Midbrain (tissue), 1 donor: ENCODE measurements at places on chromosomes 2 and 18.

DNA sequence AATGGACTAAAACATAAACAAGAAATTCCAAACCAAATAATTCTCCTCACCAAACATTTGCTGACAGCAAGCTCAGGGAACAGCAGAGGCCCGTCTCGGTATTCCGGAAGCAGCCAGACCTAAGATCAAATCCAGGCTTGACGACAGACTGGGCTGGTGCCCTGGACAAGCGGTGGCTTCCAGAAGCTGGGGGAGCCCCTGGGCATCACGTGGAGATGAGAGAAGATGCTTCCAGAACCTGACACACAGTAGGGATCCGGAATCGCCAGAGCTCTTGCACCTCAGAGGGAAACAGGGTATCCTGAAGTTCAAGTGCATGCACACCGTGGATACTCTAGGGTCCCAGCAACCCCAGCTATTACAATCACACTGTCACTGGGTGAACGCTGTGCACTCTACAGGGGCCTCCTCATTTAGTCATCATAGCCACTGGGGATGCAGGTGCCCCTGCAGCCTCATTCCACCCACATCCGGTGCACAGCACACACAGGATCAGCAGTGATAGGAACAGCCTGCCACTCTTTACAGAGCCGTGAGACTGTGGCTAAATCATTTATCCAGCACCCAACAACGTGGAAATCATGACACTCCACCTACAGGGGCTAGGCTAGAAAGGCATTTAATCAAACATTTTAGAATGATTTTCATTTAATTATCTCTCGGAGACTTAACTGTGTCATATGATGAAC, 102.6 kb downstream of the HDAC4 start:
- DNase-seq = no peak

DNA sequence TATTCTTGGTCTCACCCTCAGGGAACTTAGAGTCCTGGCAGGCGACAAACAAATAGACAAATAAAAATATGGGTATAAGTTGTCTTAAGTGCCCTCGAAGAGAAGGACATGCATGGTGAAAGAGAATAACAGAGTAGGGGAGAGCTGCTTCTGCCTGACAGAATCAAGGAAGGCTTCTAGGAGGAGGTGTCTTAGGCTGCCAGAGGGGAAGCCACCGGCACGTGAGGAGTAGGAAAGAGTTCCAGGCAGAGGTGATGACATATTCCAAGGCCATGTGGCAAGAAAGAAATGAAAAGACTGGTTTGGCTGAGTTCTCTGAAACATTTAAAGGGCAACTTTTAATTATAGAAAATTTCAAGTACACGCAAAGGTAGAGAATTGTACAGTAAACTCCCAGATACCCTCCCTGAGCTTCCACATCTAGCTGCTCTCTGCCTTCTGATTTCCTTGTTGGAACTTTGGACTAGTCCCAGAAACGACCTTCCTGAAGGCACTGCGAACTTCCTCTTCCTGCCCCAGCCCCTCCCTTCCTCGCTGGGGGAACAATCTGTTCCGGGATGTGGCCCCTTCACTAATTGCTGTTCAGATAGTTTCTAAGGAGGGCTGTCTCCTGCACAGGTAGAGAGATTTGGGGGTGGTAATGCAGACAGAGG, 91.7 kb downstream of the DYSF start:
- no peak for DNase-seq

DNA sequence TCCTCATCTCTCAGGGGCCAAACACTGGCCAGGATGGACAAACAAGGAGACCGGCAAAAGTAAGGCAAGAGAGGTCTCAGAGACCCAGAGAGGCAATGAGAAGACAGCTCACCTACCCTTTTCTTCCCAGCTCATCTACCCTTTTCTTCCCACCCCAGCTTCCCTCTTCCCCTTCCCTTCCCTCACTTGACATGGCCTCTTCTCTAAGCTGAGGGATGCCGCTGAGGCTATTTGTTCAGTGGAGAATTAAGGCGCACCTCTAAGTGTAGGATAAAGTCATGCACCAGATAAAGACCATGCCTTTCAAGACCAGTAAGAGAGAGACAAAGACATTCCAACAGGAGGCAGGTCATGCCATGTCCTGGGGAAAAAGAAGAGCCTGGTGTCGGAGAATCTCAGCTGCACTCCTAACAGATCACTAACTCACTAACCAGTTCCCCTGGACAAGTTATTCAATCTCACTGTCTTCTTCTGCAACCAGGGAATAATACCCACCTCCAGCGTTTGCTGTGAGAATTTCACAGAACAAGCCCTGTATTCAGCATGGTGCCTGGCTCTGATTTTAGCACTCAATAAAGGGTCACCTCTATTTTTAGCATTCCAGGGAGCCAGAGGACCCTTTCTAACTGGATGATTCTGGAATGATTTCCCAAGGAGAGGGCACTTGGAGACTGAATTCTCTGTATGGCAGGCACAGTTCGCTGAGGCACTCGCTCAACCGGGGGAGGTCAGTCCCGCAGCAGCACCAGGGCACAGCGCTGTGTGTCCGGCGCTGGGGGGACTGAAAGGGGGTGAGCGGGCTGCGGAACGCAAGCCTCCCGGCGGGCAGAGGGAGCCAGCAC, 3.0 kb upstream of the FOSL2 start:
- DNase-seq = no peak

GRCh38 chr2:120722246-120722567, 13.5 kb upstream of the GLI2 start:
- DNase-seq = no peak

DNA sequence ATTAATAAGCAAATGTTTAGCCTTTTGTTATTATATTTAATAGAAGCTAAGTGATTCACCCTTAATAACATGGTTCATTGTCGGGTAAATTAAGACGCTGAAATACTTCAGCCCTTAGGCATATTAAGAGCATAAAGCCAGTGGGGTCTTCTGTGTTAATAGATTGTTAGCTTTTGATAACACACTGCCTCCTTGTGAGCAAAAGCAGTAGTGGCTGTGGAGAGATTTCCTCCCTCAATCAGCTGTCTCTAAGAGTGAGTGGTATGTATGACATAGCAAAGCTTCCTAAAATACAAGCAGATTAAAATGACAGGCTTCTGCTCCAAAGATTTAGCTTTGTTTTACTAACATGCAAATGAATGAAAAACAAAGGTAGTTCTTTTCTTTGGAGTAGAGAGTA, 143.7 kb upstream of the SYT4 start:
- no peak for DNase-seq

GRCh38 chr2:207474863-207475485, 54.8 kb upstream of the CREB1 start:
- DNase-seq = peak; percentile 75

GRCh38 chr18:8707556-8708300, 2.4 kb downstream of the MTCL1 start:
- DNase-seq = no peak

DNA sequence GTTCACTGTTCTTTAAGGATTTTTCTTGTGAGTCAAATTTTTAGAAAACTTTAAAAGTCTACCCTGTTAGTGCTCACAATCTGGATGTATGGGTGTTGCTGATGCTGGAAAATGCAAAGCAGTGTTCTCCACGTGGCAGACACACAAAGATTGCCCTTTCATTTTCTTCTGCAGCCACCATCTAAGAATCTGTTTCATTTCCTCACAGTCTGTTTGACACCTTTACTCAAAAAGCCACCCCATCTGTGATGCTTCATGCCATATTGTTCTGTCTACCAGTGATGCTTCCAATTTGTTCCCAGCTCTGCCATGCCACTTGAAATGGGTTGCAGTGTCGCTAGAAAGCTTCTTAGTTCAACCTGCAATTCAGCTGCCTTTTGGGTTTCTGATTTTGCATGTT, 464.2 kb upstream of the UBE2E3 start:
- no peak for DNase-seq

GRCh38 chr2:169619946-169620345, 35.8 kb downstream of the PPIG start:
- no peak for DNase-seq

DNA sequence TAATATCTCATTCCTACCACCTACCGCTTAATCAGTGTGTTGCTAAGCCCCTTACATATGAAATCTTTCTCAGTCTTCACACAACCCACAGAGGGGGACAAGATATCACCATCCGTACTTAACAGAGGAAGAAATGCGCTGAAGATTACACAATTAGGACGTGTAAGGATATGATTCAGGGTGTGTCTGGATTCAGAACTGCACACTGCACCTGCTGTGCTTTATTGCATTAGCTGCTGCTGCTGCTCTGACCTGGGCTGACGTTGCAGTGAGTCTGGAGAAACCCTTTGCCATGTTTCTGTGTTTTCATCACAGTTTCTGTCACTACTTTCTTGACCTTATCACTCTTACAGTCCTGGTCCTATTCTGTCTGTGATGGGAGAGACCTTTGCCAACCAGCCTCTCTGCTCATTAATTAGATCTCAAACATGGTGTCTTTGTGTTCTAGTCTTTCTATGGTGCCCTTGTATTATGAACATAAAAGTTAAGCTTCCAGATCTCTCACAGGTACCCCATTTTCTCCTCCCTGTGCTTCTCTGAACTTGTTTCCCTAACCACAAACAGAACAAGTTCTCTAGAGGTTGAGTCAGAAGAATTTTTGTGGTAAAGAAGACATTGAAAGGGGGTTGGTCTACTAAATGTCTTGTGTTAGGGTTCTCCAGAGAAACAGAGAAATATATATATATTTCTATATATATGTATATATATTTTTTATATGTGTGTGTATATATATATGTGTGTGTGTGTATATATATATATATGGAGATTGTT, 92.9 kb upstream of the CYP1B1 start:
- DNase-seq = no peak

DNA sequence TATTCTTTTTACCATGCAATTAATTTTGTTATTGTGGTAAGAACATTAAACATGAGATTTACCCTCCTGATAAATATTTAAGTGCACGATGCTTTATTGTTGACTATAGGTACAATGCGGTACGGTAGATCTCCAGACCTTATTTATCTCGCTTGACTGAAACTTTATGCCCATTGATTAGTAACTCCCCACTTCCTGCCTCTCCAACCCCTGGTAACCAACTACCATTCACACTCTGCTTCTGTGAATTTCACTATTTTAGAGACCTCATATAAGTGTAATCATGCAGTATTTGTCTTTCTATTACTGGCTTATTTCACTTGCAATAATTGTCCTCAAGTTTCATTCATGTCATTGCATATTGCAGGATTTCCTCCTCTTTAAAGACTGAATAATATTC, 195.7 kb upstream of the ID2 start:
- DNase-seq = no peak

GRCh38 chr2:98394595-98395153, 48.4 kb downstream of the CNGA3 start:
- DNase-seq = no peak

GRCh38 chr2:100243631-100244030, 78.7 kb downstream of the LONRF2 start:
- DNase-seq = no peak

DNA sequence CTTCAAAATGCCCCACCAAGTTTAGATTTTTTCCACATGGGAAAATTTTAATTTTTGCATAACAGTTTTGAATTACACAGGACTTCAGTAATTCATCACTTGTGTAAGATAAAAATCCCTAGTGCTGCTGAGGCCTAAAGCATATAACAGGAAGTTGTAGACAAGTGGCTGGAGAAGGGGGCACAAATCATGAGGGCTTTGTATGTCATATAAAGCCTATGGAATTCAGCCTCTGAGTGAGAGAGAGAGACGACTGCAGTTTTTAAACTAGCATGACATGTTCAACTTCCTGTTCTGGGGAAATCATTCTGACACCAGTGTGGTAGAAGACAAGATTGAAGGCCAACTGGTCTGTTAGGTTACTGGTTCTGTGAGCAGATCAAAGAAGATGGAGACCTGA, 187.3 kb upstream of the CHST9 start:
- no peak for DNase-seq

DNA sequence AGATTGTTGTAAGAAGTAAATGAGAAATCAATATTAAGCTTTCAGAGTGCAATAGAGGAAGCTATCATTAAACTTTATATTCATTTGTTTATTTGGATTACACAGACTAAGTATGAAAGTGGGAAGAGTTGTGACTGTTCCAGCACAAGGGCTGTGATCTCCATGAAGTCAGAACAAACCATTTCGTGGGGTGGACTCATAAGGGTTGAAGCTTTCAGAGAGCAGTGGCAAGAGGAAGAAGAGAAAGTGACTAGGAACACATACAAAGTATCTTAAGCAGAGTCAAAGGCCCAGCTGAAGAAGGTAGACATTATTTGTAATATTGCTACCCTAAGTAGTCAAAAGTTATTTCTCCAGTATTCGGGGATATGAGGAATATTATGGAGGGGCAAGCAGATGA, 117.0 kb downstream of the ARHGAP15 start:
- no peak for DNase-seq

GRCh38 chr18:50297621-50298442, 10.3 kb upstream of the CXXC1 start:
- peak; percentile 73 for DNase-seq

- DNase-seq = no peak
Observed at GRCh38 chr2:9703085-9703678, 72.4 kb upstream of the YWHAQ start.

DNA sequence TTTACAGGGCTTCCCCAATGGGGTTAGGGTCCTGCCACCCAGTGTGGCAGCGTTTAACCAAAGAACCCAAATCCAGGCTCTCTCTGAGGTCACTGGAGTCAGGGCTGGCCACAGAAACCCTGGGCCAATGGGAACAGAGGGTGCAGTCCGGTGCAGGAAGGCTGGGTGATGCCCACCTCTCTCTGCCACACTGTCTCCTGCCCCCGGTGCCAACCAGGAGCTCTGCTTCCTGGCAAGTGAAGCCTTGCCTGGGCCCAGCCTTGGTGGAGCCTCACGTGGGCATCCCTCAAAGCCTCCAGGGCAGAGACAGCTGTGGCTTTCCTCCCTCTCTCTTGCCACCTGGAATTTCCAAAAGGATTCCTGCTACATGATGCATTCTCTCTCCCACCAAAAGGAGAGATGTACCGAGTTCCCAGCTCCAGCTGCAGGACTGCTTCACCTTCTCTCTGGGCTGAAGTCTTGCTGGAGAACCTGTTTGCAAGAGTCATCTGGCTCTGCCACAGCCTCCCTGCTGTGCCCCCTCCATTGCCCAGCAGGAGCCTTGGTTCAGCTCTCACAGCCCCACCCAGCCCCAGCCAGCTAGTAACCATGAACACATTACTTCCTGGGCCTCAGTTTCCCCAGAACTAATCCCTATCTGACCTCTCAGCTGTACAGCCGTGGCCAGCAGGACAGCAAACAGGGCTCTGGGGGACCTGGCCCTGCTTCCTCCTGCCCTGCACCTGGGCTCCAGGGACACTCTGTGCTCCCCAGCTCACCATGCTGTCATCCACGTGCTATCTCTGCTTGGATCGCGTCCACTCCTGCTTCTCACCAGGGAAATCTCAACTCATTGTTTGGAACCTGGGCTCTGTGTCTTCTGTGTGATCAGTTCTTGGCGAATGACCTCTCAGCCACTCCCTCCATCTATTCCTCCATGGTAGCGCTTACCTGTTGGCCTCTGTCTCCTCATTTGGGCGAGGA, 43.4 kb downstream of the KCNF1 start:
- DNase-seq = no peak

DNA sequence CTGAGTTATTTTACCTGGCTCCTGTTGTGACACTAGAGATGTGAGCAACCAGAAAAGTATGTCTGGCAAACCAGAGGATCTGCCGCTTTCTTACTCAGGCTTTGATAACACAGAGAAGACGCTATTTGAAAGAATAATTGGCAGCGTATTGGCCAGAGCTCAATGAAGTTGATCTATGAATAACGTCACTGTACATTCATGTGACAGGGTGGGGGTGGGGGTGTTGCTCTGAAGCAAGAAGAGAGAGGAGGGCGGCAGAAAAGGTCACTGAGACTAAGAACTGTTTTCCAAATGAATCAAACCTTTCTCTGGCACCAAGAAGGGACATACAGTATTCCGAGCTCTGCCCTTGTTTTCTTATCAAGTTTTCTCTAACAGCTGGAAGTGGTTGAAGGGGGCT, 1.7 kb upstream of the ONECUT2 start:
- no peak for DNase-seq
